ENCODE measurements at places on chromosomes 1 and 21. TPM values are rescaled to one million over a fixed set of nuclear protein-coding genes. Genes with fewer than 3 reads are reported as not detected.

IRF6 gene
- total RNA-seq = 0.64 TPM

DNA sequence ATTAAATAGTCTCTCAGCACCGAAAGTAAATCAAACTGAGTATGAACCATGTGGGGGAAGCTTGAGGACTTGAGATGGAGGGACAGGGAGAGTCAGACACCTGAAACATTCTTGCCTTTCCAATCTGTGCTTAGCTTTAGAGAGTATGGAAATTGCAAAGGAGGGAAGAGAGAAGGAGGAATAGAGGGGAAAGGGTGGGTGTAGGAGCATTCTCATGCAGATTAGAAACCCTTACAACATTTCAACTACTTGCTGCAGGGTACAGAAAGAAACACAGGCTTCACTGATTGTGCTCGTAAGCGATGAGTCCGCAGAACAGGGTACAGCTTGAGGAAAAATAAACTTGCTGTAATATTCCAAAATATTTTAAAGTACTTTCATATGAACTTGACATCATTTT, 73.8 kb downstream of the NIBAN1 start:
- DNase-seq = no peak

- DNase-seq = no peak
Measured at GRCh38 chr1:168179438-168180147, 831 bp downstream of the TIPRL start.

GRCh38 chr1:54278941-54279422, 79.0 kb downstream of the MRPL37 start:
- no peak for DNase-seq

- no peak for DNase-seq
Measured at GRCh38 chr1:106396020-106396419, 660.5 kb upstream of the PRMT6 start.

GABRD gene
- total RNA-seq = not detected

- no peak for DNase-seq
Measured at GRCh38 chr21:28937737-28938136, 54.9 kb downstream of the LTN1 start.

SH2D1B gene
- not detected for total RNA-seq

- peak; percentile 69 for DNase-seq
Measured at GRCh38 chr1:42456754-42457089, 379 bp downstream of the PPCS start.
